ENCODE measurements at places on chromosomes 4 and X.

GRCh38 chr4:83771113-83771705 is 235.3 kb downstream of the GPAT3 start:
- DNase-seq, result peak; percentile 27

- peak; percentile 26 for DNase-seq
These were observed 43.0 kb upstream of the ARHGAP24 start for GRCh38 chr4:85431881-85432485.

DNA sequence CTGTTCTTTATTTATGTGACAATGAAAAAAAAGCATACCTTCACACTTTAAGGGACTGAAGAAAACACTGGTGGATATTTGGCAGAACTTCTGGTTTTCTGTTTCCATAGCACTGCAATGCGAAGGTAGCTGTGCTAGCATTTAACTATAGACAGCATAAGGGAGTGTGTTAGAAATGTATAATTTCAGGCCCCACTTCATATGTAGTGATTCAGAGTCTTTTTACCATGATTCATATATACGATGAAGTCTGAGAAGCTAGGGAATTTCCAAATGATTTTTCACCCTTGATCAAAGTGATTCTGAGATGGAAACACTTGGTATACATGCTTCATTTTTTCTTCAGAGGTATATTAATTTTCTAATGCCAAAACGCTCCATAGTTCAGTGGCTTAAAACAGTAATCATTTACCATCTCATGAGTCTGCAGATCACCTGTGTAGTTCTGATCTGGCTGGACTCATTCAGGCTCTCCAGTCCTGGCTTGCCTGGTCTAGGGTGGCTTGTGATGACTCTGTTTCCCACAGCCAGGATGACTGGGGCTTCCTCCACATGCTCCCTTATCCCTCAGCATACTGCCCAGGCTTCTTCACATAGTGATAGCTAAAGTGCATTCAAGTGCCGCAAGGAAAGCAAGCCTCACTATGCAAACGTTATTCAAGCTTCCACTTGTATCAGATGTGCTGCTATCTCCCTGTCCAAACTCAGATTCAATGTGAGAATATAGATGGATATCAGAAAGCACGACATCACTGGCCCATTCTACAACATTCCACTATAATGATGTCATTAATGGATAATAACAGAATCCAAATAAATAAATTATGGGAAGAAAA is 790.1 kb downstream of the TECRL start:
- DNase-seq, result peak; percentile 10

DNA sequence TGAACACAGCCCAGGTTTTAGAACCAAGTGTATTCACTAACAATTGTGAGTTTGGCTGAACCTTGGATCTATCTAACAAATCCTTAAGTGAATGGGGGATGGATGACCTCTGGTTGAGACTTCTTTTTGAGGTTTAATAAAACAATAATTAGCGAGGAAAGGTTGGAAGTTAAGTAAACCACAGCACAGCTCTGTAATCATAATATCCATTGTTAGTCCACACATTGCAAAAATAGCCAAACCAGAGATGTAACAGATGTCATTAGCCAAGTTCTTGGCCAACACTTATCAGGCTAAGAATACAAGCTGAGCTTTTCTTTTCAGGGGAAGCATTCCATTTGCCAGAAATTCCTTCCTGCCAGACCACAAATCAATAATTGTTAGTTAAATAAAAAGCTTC is 59.1 kb downstream of the FREM3 start:
- DNase-seq, result no peak

DNA sequence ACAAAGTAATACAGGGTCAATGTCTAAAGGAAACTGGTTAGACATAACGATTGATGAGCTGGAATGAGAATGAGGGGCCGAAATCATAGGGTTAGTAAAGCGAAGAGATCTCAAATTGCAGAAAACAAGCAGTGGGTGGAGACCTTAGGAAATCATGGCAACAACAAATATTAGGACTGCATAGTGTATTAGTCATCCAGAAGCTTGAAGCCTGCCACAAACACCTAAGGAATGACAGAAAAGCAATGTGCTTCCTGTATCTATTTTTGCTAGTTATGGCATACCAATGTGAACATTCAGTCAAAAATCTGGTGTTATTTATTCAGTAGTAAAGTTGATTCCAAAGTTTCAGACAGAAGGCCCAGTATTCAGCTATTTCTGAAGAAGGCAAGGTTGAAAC is 410.9 kb upstream of the CT83 start:
- DNase-seq, result no peak

GRCh38 chrX:71215338-71215912 is 7.6 kb upstream of the GJB1 start:
- no peak for DNase-seq

Data from NCI-H510A treated with DMSO at 0.1 percent for 48 hours (cell line).